T-helper 22 cell (primary cell): ENCODE measurements at places on chromosomes 2 and 18.

DNA sequence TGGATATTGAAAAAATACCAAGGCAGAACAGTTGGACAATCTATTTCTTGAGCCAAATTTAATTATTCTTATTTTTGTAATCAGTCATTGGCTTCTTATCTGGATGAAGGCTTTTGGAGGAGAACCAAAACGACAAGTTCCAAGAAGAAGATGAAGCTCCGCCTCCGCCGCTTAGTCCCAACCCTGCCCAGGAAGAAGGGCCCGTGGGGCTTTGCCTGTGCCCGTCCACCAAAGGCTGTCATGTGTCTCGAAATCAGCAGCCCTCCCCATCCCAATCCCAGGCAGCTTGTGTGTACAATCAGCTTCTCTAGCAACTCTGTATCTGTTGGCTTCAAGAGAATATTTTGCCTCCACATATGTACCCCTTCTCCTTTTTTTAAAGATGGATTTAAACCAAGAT, 24.6 kb downstream of the PTRHD1 start:
- DNase-seq = no peak

- DNase-seq = no peak
Measured at GRCh38 chr2:84704505-84705244, 176.2 kb downstream of the TRABD2A start.

- DNase-seq = no peak
Measured at GRCh38 chr2:149679286-149679685, 91.7 kb upstream of the MMADHC start.

- DNase-seq = peak; percentile 23
Measured at GRCh38 chr2:226423498-226423960, 376.1 kb downstream of the IRS1 start.

DNA sequence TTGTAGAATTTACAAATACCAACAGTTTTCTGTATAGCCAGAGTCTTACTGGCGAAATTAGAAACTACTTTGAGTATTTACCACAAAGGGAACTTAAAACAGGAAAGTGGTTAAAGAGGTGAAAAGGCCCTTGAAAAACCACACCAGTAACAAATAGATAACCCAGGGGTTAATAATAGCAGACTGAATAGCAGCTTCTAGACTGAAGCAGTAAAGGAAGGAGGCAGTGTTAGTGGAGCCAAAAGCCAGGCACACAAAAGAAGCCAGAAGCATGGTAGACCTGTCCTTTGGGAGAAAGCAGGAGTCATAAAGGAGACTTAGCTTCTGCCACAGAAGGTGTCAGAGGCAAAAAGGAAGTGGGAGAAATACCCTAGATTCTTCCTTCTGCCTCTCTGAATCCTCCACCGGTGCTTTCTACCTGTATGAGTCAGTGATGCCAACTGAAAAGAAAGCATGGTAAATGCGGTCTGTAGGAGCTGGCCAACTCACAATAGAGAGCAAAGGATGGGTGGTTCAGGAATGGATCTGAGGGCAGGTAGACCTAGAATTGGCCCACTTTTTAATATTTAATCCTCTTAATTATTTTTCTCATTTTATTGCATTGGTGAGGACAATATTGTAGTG, 97.3 kb downstream of the ARL6IP6 start:
- no peak for DNase-seq

DNA sequence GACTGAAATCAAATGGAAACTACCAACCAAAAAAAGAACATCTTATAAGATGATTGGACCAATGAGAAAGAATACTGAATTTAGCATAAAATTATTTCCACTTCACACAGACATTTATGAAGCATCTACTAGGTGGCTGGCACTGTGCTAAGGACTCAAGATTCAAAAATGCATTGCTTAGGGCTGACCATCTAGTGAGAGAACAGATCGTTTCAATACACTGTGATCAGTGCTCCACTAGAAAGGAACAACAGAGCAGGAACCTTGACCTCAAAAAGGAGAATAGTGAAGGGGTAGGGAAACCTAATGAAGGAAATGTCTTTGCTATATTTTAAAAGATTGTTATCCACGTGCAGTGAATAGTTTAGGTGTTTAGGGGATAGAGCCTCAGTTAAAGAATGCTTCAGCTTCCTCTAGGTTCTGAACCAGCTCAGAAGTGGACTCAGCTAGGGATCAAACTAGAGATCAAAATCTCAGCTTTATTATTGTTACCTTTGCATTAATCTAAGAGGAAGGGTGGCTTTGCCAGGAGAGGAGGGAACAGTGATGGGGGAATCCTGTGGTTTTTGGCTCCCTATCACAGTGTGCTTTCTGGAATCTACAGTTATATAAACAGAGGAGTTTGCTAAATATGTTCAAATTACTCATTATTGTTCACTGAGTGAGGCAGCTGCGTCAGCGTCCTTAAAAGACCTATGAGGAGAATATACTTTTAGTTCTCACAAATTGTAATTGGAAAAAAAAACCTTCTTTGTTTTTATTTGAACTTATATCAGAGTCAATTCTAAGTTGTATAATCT, 16.2 kb upstream of the BBS5 start:
- no peak for DNase-seq

GRCh38 chr2:220452561-220452960, 825.1 kb downstream of the SLC4A3 start:
- no peak for DNase-seq

- DNase-seq = no peak
Measured at GRCh38 chr2:224369028-224369632, 32.8 kb downstream of the FAM124B start.

GRCh38 chr18:3914109-3914508, 464.1 kb downstream of the TGIF1 start:
- no peak for DNase-seq

DNA sequence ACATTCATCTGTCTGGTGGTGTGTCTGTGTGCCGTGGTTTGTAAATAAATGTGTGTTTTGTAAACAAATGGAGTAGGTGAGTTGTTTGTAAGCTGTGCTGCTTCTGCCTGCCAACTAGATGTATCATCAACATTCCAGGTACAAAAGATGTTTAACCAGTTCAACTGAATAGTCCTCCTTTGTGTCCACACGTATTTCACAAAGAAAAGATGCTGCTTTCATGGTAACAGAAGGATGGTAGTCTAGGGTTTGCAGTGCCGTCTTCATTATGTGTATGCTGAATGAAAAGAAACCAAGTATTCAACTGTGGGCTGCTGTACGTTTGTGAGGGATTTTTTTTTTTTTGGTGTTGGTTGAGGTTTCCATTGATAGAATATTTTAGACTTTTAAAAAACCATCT, 72.1 kb downstream of the CAMKMT start:
- DNase-seq = no peak

GRCh38 chr18:23135550-23136325, 453 bp downstream of the CABLES1 start:
- DNase-seq = no peak

GRCh38 chr2:54726940-54727339, 3.5 kb downstream of the EML6 start:
- no peak for DNase-seq

GRCh38 chr2:193315428-193316091, 1120.8 kb upstream of the TMEFF2 start:
- DNase-seq = no peak

DNA sequence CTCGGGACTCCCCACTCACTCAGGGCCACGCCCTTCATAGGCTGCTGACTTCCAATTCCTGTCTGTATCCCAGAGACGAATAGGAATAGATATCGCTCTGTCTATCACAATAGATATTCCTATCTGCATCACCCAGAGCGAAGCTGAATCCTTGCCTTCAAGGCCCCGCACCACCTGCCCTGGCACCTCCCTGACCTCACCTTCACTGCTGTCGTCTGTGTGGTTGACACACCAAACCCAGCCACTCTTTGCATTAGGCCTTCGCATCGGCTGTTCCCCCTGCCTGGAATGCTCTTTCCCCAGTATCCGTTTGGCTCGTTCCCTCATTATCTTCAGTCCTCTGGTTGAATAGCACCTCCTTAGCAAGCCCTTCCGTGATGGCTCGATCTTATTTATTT, 43.5 kb downstream of the ATOH8 start:
- no peak for DNase-seq
